ENCODE measurements at places on chromosomes 16 and 17. TPM values are rescaled to one million over a fixed set of nuclear protein-coding genes. Genes with fewer than 3 reads are reported as not detected.

KRT20 gene
- 0.18 TPM for total RNA-seq

TNFRSF17 gene
- total RNA-seq, result not detected

OSBPL7 gene
- total RNA-seq, result 18.4 TPM

KRTAP4-3 gene
- not detected for total RNA-seq

SMIM5 gene
- total RNA-seq, result 2.3 TPM

- peaks cover 93% of the 10 kb centered on the region for H3K36me3 ChIP-seq
- no peaks in the 10 kb centered on the region for H3K4me1 ChIP-seq
- no peak overlapping the region for H3K4me3 ChIP-seq
- H3K27me3 ChIP-seq, result no peaks in the 10 kb centered on the region
- no peak overlapping the region for H3K27ac ChIP-seq
These were observed 15.3 kb downstream of the KIF18B start for GRCh38 chr17:44932096-44932786.

- no peak overlapping the region for H3K4me3 ChIP-seq
- H3K4me1 ChIP-seq, result no peaks in the 10 kb centered on the region
- H3K36me3 ChIP-seq, result no peaks in the 10 kb centered on the region
- DNase-seq, result no peak
- no peaks in the 10 kb centered on the region for H3K27me3 ChIP-seq
These were observed 59.4 kb upstream of the ALOX12 start for GRCh38 chr17:6936370-6937028.

- peaks cover 13% of the 10 kb centered on the region for H3K27me3 ChIP-seq
- no peak overlapping the region for H3K27ac ChIP-seq
- no peaks in the 10 kb centered on the region for H3K36me3 ChIP-seq
- DNase-seq, result no peak
- no peaks in the 10 kb centered on the region for H3K4me1 ChIP-seq
- H3K4me3 ChIP-seq, result no peak overlapping the region
These were observed 45.9 kb upstream of the GNAO1 start for GRCh38 chr16:56145369-56145768.

GRCh38 chr17:63185420-63185819, 219.4 kb downstream of the TANC2 start:
- H3K36me3 ChIP-seq, result no peaks in the 10 kb centered on the region
- peaks cover 12% of the 10 kb centered on the region for H3K4me1 ChIP-seq
- no peak overlapping the region for H3K27ac ChIP-seq
- no peak overlapping the region for H3K4me3 ChIP-seq

- H3K27ac ChIP-seq, result no peak overlapping the region
- H3K27me3 ChIP-seq, result no peaks in the 10 kb centered on the region
- H3K36me3 ChIP-seq, result no peaks in the 10 kb centered on the region
- H3K4me3 ChIP-seq, result no peak overlapping the region
These were observed 2.2 kb downstream of the PRM1 start for GRCh38 chr16:11278681-11279628.

DNA sequence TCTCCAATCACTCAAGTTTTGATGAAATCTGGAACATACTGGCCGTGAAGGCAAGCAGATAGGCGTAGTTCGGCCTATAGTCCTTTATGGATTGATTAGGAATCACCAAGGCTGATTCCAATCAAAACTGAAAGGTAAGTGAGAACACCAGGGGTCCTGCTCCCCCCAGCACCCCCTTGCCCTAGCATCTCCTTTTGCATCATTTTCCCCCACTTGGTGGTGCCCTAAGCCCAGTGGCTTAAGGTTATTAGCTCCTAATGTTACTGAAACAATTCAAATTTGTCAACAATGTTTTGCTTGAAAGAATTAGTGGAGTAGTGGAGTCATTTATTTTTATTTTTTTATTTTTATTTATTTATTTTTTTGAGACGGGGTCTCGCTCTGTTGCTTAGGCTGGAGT, 4.9 kb downstream of the SLFN14 start:
- H3K27me3 ChIP-seq, result peaks cover 27% of the 10 kb centered on the region
- no peak overlapping the region for H3K27ac ChIP-seq
- H3K4me1 ChIP-seq, result no peaks in the 10 kb centered on the region
- H3K4me3 ChIP-seq, result no peak overlapping the region
- DNase-seq, result peak; percentile 27

DNA sequence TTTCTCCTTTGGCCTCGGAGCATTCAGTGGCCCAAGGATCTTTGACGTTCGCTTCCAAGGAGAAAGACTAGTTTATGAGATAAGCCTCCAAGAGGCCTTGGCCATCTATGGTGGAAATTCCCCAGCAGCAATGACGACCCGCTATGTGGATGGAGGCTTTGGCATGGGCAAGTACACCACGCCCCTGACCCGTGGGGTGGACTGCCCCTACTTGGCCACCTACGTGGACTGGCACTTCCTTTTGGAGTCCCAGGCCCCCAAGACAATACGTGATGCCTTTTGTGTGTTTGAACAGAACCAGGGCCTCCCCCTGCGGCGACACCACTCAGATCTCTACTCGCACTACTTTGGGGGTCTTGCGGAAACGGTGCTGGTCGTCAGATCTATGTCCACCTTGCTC, 1.4 kb downstream of the AOC3 start:
- no peak for DNase-seq
- H3K4me3 ChIP-seq, result no peak overlapping the region
- no peaks in the 10 kb centered on the region for H3K36me3 ChIP-seq
- no peaks in the 10 kb centered on the region for H3K4me1 ChIP-seq
- no peaks in the 10 kb centered on the region for H3K27me3 ChIP-seq

- H3K4me1 ChIP-seq, result peaks cover 60% of the 10 kb centered on the region
- peaks cover 73% of the 10 kb centered on the region for H3K36me3 ChIP-seq
- H3K4me3 ChIP-seq, result no peak overlapping the region
- H3K27me3 ChIP-seq, result no peaks in the 10 kb centered on the region
- H3K27ac ChIP-seq, result peak overlapping the region; percentile 99
- peak; percentile 2 for DNase-seq
These were observed 11.1 kb downstream of the TNS4 start for GRCh38 chr17:40490289-40490853.

DNA sequence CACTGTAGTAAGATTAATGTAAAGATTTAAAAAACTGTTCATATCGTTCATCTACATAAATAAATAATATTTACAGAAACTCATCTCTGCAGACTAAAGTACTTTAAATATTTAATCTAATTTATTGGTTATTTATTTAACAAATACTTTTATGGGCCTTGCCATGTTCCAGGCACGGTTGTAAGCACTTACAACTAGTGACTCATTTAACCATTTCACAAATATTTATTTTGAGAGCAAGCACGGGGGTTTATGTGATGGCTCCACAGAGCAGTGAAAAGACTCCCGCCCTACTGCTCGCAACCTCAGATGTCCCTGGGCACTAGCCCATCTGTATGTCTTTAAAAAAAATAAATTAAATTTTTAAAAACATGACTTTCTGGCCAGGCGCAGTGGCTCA, 575.9 kb downstream of the WWOX start:
- no peak overlapping the region for H3K4me3 ChIP-seq
- H3K36me3 ChIP-seq, result no peaks in the 10 kb centered on the region
- peak; percentile 49 for DNase-seq

- no peak overlapping the region for H3K4me3 ChIP-seq
- no peak for DNase-seq
- H3K36me3 ChIP-seq, result no peaks in the 10 kb centered on the region
- no peak overlapping the region for H3K27ac ChIP-seq
- no peaks in the 10 kb centered on the region for H3K27me3 ChIP-seq
These were observed 4.4 kb downstream of the PGAP3 start for GRCh38 chr17:39683295-39683939.

DNA sequence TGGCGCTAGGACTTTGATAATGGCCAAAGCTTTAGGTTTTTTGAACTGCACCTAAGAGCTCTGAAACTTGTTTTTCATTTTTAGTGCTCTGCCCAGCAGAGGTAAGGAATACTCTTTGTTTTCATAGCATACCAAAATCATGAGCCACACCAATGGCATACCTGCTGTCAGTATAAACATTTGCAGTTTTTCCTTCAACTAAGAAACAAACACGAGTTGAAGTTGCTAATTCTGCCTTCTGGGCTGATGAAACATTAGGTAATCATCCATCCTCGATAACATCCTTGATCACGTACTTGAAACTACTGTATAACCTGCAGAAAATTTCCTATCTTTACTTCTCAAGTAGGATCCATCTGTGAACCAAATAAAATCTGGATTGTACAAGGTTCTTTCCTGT, 20.6 kb upstream of the B4GALNT2 start:
- no peak overlapping the region for H3K4me3 ChIP-seq
- no peaks in the 10 kb centered on the region for H3K36me3 ChIP-seq
- H3K27me3 ChIP-seq, result no peaks in the 10 kb centered on the region

GRCh38 chr16:58421529-58421928, 29.3 kb downstream of the GINS3 start:
- no peaks in the 10 kb centered on the region for H3K36me3 ChIP-seq
- no peaks in the 10 kb centered on the region for H3K27me3 ChIP-seq

- DNase-seq, result no peak
- H3K27me3 ChIP-seq, result no peaks in the 10 kb centered on the region
- peaks cover 4% of the 10 kb centered on the region for H3K4me1 ChIP-seq
- no peak overlapping the region for H3K4me3 ChIP-seq
- no peak overlapping the region for H3K27ac ChIP-seq
These were observed 21.5 kb upstream of the DYNLL2 start for GRCh38 chr17:58061672-58062071.

DNA sequence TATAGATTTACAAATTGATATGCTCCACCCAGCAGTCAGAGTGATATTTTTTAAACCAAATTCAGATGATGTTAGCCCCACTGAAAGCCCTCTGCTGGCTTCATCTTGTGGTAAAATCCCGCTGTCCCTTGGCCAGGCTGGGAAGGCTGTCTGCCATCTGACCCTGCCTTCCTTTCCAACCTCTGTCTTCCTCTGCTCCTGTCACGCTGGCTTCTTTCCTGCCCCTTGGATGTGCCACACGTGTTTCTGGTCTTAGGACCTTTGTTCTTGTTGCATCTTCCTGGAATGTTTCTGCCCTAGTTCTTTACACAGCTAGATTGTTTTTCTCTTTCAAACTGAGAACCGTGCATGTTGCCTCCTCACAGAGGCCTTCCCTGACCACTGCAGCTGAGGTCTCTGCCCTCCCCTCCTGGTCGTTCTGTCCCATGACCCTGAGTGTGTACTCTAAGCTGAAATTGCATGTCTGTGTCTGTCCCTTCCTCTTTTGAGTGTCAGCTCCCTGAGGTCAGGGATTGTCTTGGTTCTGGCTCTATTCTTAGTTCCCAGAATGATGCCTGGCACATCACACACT, 11.4 kb downstream of the NT5M start:
- DNase-seq, result no peak
- no peaks in the 10 kb centered on the region for H3K27me3 ChIP-seq
- H3K4me3 ChIP-seq, result no peak overlapping the region
- no peaks in the 10 kb centered on the region for H3K36me3 ChIP-seq
- no peak overlapping the region for H3K27ac ChIP-seq

DNA sequence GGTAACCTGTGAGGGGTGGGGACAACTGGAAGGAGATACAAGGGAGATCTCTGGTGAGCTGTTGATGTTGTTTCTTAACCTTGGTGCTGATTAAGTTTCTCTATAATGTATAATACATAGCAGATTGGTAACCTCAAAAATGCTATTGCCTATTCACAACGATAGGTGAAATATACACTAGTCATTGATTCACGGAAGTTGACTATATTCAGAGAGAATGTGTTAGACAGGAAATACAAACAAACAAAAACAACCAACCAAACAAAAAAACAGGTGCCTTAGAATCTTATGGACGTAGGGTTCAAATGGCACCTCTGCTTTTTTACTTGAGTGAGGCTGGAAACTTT, 21.5 kb downstream of the HSD17B2 start:
- DNase-seq, result no peak
- H3K27ac ChIP-seq, result no peak overlapping the region
- H3K4me1 ChIP-seq, result no peaks in the 10 kb centered on the region
- no peaks in the 10 kb centered on the region for H3K27me3 ChIP-seq

- H3K4me3 ChIP-seq, result no peak overlapping the region
- H3K36me3 ChIP-seq, result no peaks in the 10 kb centered on the region
- no peaks in the 10 kb centered on the region for H3K4me1 ChIP-seq
- no peak for DNase-seq
These were observed 7.0 kb downstream of the ZNF843 start for GRCh38 chr16:31435341-31436220.

Data from PC-3 (cell line).